ENCODE measurements at places on chromosomes 6 and 20.

- no peak for ATAC-seq
Measured at GRCh38 chr6:97175806-97176205, 107.2 kb downstream of the MMS22L start.

GRCh38 chr6:28206928-28207509 lies 18.1 kb upstream of the ZSCAN9 start:
- ATAC-seq: no peak

GRCh38 chr6:38281126-38281525 lies 358.6 kb downstream of the BTBD9 start:
- no peak for ATAC-seq

GRCh38 chr20:16216227-16216913 lies 356.9 kb downstream of the KIF16B start:
- ATAC-seq: no peak

DNA sequence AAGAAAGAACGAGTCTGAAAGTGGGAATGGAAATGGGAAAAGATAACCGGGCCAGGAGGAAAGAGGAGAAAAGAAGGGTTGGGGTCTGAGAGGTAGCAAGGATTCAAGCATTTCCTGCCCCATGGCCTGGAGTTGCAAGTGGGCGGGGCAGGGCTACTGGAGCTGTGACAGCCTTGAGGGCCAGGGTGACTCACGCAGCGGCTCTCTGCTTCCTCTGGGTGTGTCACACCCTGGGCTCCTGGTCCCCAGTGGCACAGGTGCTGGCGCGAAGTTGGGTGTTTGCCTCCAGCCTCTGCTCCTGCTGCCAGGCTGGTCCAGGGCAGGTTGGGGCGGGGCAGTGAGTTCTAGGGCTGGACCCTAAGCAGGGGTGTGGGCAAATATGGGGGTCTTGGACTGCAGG lies 3.3 kb upstream of the ULBP3 start:
- peak; percentile 57 for ATAC-seq

DNA sequence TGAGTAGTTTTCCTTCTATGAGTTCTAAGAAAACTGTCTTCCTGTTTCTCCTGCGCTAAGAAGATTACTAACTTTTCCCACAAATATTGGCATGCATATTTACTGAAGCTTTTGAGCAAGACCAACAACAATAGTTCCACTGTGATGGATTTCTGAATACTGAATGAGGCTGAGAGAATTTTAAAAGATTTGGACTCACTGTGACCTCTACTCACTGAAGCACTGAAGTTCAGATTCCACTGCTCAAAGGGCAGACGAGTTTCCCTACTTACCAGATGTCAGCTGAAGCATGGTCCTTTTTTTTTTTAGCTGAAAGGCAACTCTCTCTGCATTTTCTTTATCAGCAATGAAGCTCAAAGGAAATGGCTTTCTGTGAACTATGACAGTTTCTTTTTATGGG lies 718.5 kb downstream of the RFPL4B start:
- no peak for ATAC-seq

DNA sequence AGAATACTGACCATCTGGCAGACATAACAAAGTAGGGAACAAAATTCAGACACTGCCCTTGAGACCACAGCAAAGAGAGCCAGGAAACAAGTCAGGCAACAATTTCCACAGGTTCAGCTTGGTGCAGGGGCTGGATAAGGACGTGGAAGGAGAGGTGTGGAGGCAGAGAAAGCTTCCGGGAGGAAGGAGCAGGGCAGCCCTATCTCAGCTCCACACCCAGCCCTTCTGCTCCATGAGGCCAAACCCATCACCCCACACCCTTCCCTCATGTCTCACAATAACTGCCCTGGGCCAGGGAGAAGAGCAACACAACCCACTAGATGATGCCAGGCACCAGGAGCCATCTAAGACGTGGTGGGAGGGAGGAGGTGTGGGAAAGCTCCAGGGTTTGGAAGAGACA lies 5.8 kb downstream of the SNHG17 start:
- ATAC-seq: no peak

GRCh38 chr6:26043384-26044139 lies 43.7 kb upstream of the HFE start:
- ATAC-seq: peak; percentile 79

GRCh38 chr20:51322164-51322707 lies 220.3 kb downstream of the NFATC2 start:
- ATAC-seq: no peak

DNA sequence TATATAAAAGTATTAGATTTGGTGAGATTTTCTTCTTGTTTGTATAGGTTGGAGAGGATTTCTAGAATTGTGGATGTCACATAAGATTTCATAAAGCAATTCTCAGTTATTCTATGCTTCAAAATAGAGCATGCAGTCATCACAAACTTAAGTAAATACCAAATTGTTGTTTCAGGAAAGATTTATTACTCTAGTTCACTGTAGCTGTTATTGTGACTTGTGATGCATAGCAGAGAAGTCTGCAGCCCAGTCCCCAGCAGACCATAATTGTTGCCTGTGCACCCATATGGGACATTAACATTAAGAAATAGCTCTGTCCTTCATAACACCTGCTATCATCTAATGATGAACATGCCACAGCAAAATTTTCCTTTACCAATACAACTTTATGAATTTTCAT lies 228.0 kb upstream of the FAM83B start:
- ATAC-seq: no peak
